RWPE2 (cell line): ENCODE measurements at places on chromosomes 5 and 9.
A peak's percentile ranks its signal among the peaks of the same experiment; 100 is the strongest.

- no peak for DNase-seq
Observed at GRCh38 chr9:108897324-108898096, 35.4 kb downstream of the ACTL7A start.

GRCh38 chr5:10592601-10593000 is 28.7 kb downstream of the ANKRD33B start:
- no peak for DNase-seq

DNA sequence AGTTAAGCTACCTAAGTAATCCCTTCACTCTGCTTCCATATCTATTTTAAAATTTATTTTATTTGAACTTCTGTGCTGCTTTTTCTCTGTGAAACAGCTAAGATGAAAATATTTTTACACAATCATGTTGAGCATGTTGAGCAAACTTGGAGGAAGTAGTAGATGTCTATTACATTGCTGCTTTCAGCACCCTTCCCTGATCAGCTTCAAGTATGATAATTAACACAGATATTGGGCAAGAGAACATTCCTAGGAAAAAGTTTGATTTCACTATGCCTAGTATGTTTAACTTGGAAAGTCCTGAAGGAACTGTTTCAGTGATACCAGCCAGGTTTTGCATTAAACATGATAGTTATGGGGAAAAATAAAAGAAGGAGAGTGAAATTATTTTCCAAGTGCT is 283.6 kb downstream of the ELAVL2 start:
- DNase-seq = no peak

DNA sequence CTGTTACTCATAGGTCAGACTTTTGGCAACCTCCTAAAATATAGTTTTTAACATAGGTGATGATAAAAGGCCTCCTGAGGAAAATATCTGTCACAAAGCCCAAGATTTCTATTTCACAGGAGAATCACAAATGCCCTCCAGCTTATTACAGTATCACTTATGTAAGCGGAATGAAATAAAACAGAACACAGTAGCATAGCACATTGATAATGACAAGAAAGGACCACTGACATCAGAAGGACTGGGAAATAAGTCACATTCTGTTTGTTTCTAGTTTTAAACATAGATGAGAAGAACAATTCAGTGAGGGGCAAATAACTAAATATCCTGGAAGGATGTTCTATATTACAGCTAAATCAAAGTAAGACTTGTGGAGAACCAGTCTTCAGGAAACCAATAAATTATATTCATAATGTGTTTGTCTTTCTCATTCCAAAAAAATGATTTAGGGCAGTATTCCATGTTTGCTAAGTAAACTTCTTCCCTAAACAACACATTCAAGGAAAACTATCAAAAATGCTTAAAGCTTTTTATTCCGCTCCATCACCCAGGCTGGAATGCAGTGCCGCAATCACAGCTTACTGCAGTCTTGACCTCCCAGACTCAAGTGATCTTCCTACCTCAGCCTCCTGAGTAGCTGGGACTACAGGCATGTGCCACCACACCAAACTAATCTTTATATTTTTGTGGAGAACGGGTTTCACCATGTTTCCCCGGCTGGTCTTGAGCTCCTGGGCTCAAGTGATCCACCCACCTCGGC is 20.8 kb upstream of the CTNNAL1 start:
- DNase-seq = no peak

- no peak for DNase-seq
Observed at GRCh38 chr9:93192721-93193387, 8.9 kb downstream of the WNK2 start.

- DNase-seq = no peak
Observed at GRCh38 chr9:129436751-129437625, 183.9 kb downstream of the C9orf50 start.

- DNase-seq = no peak
Observed at GRCh38 chr5:138932171-138932810, 57.2 kb upstream of the LRRTM2 start.

DNA sequence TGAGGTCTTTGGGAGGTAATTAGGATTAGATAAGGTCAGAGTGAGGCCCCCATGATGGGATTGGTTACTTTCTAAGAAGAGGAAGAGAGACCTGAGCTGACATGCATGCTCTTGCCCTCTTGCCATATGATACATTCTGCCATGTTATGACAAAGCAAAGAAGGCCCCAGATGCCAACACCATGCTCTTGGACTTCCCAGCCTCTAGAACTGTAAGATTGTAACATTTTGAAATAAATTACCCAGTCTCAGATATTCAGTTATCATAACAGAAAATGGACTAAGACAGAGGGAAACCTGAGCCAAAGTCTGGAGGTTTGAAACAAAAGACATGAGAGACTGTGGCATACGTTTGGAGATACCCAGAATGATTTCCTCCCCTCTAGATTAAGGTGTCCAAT is 318.6 kb downstream of the ARHGEF28 start:
- no peak for DNase-seq

GRCh38 chr5:135508496-135509005 is 27.2 kb downstream of the NEUROG1 start:
- DNase-seq = peak; percentile 40

DNA sequence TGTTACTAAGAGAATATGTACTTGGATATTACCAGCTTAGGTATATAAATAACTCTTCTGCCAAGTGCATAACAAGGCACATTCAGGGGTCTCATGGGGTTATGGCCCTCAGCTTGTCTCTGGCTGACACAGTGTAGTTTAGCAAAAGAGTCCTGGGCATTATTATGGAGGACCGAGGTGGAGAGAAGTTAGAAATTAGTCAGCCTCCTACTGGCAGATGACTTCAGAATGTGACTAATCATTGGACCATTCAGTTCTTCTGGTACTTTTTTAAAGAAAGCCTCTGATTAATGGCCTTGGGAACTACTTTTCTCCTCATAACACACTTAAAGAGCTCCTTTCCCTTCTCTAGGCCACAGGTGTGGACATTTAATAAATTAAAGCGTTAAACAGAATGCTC is 178.9 kb downstream of the SH3GL2 start:
- DNase-seq = no peak

DNA sequence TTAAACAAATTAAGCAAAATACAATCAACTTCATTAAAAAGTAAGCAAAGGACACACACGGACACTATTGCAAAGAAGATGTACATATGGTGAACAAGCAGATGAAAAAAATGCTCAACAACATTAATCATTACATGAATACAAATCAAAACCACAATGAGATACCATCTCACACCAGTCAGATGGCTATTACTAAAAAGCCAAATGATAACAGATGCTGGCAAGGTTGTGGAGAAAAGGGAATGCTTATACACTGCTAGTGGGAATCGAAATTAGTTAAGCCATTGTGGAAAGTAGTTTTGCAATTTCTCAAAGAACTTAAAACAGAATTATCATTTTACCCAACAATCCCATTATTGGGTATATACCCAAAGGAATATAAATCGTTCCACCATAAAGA is 636.2 kb upstream of the ST8SIA4 start:
- no peak for DNase-seq

DNA sequence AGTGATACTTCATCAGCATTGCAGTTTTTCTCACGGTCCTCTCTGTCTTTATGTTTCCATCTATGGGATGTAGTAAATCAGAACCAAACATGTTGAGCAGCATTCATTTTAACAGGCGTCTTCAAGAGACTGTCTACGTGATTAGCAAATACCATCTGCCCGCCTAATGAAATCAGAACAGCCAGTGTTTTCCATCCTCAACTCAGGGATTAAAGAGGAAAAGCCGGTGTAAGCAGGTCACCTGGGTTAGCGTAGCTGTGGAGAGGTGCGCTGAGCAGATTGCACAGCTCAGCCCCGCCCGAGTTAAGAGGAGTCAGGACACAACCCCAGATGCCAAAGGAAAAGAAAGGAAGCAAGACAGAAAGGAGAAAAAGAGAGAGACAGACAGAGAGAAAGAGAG is 54.3 kb upstream of the ANKRD33B start:
- DNase-seq = no peak

- DNase-seq = no peak
Observed at GRCh38 chr9:108479989-108480652, 375.7 kb downstream of the ACTL7B start.

DNA sequence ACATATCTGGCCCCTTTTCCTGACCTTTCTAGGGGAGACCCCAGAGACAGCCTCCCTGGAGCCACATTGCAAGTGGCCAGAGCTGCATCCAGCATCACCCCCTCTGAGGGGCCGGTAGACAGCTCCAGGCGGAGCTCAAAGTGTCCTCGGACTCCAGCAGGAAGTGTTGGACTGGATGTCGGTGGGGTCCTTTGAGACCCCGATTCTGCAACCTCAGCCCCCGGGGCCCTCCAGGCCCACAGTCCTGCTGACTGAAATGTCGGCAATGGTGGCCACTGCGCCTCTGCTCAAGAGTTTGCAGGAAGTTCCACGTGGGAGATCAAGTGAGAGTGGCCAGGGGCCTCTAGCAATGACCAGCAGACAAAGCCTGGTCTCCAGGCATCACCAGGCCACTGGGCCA is 115.9 kb upstream of the FOXD4L5 start:
- DNase-seq = no peak

DNA sequence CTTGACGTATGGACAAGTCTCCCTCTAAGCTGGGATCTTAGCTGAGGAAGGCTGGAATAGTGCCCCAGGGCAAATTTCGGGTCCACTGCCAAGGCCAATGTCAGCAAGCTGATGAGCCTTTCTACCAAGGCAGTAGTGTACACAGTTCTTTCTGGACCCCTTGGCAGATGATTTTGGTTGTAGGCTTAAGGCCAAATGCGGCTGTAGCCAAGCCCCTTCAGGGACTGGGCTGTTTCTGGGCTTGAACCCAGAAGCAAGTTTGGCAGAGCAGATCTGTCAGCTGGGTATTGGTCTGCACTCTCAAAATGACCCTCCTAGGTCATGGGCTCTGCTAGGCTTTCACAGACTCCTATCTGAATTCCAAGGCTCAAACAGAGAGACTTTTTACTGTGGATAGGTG is 121.6 kb downstream of the ADAMTSL1 start:
- DNase-seq = no peak

GRCh38 chr9:16023446-16023845 is 470.6 kb downstream of the CCDC171 start:
- DNase-seq = no peak

DNA sequence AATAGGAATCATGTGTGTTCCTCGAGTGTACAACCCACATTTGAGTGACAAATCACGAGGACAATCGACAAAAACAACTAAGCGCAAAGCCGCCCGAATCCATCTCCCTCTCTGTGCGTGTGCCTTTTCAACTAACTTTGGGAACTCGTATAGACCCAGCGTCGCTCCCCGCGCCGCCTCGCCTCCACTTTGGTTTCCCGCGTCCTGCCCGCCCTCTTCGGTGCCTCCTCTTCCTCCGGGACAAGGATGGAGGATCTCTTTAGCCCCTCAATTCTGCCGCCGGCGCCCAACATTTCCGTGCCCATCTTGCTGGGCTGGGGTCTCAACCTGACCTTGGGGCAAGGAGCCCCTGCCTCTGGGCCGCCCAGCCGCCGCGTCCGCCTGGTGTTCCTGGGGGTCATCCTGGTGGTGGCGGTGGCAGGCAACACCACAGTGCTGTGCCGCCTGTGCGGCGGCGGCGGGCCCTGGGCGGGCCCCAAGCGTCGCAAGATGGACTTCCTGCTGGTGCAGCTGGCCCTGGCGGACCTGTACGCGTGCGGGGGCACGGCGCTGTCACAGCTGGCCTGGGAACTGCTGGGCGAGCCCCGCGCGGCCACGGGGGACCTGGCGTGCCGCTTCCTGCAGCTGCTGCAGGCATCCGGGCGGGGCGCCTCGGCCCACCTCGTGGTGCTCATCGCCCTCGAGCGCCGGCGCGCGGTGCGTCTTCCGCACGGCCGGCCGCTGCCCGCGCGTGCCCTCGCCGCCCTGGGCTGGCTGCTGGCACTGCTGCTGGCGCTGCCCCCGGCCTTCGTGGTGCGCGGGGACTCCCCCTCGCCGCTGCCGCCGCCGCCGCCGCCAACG is at the start of gene GPR150:
TSS of gene GPR150 (plus strand) at position 58 of the 840 bp plus-strand sequence. CDS start at position 247, 189 bp downstream.
- DNase-seq = no peak

DNA sequence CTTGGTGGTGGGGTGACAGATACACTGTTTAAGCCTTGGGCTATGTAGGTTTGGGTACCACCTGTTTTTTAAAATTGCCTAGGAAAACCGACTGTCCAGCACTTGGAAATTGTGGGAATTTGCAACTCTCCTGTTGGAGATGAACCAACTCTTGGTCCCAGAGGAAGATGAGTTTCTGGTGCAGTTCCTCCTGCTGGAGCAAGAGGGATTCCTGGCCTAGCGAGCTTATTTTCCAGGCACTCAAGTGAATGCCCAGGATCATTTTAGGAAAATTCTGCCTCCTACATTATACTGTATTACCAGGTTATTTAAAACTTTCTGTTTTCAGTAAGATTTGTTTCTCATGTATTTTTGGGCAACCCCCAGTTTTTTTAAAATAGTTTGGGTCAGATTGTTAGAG is 33.7 kb downstream of the AP3S1 start:
- DNase-seq = no peak

- no peak for DNase-seq
Observed at GRCh38 chr9:93580654-93581380, 4.4 kb downstream of the PHF2 start.

DNA sequence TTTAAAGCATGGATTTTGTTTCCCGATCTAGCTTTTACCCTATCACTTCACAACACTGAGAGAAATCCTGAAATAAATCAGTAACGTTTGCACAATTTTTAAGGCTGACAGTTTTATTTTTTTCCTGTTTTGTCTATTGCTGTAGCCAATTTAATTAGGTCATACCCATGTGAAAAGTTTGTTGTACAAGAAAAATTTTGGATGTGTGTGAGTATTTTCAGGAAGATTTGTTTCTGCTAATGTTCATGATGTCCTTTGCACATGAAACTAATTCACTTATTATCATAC is 237.8 kb downstream of the ARRDC3 start:
- DNase-seq = no peak

- no peak for DNase-seq
Observed at GRCh38 chr5:154647114-154647760, 107.9 kb upstream of the LARP1 start.

DNA sequence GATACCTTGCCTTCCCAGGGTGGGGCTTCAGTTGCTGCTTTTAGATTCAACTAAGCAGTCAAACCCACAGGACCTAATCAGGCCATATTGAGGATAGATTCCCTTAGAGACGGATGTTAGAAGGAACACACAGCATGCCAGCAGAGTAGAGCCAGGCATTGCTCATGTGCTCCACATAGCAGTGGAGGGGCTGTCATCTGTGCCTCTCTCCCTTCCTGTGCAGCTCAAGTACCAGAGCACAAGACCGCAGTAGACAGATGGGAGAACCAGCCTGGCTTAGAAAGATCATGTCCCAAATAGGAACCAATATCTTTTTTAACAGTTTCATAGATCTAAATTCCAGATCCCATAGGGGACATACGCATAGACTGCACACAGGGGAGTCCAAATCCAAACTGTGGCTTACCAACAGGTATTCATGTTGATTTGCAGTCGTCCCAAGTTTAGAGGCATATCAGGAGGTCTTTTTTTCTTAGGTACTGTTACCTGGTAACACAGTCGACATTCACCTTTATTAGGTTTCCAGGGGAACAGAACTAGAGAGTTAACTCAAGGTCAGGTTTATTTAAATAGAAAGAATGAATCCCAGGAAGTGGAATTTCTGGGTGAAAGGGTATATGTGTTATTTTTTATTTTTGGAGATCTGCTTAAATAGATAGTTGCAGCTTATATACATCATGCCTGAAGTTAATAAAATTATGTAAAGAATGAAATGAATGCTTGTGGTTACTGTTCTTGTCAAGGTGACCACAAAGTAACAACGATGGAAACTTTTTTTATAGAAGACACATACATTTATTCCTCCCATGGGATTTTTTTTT is 43.5 kb upstream of the PCAT7 start:
- no peak for DNase-seq

GRCh38 chr9:131982671-131983239 is 96.9 kb downstream of the MED27 start:
- DNase-seq = no peak
